GM04503 (cell line): ENCODE measurements at places on chromosomes 12 and 14.

DNA sequence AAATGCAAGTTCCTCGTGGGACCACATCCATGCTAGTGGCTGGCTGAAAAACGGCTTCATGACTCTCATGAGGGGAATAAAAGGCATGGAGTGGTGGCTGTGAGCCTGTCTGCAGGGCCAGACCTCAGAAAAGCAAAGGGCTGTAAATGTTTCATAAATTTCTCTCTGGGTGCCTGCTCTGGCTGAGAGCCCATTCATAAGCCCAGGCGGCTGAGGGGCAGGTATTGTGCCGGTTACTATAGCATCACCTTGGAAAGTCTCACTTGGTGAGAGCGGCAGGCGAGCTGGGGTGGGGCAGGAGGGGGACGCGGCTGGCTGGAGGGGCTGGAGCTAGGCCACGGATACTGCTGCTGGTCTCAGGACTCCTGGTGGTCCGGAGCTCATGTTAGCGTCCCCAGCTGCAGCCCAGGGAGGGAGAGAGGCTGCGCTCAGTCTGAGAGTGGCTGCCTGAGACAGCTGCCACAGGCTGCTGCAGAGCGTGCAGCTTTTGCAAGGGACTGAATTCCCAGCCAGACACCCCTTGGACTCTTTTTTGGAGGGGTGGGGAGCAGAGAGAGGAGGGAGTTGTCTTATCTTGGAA lies at the start of gene SLC17A8:
Gene SLC17A8, plus strand, starts transcription at position 431 of the 580 bp plus-strand sequence. CDS start 318 bp downstream, outside the sequence.
- no peak for DNase-seq

GRCh38 chr12:115700896-115701465 lies 576.5 kb downstream of the MED13L start:
- peak; percentile 10 for DNase-seq

DNA sequence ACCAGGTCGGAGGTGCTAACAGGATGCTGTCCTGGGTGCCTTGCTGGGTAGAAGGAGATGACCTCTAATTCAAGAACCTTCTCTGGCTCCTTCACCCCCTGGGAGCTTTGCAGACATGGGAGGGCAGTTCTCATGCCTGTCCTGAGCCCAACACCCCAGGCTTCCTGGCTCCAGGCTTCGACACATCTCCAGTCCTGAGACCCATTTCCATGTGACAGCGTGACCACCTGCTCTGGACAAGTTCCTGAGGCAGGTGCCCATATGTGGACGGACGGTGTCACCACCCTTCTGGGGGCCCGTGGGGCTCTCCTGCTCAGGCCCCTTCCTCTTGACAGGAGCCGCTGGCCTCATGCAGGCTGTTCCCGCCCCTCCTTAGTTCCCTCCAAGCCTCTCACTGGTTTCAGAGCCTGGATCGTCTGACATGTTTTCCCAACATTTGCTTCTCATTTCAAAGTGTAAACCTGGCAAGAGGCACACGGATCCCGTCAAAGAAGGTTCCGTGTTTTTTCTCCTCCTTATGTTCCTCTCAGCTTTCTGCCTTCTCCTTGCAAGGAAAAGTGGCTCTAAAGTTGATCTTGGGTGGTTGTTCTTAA lies 291.9 kb upstream of the RTL1 start:
- no peak for DNase-seq

GRCh38 chr12:79766705-79767464 lies 76.1 kb upstream of the PAWR start:
- no peak for DNase-seq

GRCh38 chr12:67991158-67991557 lies 1.9 kb downstream of the IFNG-AS1 start:
- DNase-seq = no peak

DNA sequence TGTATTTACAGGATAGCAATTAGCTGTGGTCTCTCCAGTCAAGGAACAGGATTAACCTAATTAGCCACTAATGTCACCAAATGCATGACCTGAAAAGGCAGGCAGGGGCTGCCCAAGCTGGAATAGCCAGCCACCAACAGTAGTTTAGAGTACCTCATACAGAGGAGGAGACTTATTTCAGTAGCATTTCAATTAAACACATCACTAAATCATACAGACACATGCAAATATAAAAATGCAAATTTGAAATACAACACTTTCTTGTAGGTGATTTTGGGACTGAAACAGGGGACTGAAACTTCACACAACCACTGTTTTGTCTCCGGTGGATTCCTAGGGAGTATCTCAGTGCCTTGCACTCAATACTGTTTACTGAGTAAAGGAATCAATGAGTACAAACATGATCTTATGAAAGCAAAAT lies 636 bp upstream of the IFNG-AS1 start:
- DNase-seq = no peak

DNA sequence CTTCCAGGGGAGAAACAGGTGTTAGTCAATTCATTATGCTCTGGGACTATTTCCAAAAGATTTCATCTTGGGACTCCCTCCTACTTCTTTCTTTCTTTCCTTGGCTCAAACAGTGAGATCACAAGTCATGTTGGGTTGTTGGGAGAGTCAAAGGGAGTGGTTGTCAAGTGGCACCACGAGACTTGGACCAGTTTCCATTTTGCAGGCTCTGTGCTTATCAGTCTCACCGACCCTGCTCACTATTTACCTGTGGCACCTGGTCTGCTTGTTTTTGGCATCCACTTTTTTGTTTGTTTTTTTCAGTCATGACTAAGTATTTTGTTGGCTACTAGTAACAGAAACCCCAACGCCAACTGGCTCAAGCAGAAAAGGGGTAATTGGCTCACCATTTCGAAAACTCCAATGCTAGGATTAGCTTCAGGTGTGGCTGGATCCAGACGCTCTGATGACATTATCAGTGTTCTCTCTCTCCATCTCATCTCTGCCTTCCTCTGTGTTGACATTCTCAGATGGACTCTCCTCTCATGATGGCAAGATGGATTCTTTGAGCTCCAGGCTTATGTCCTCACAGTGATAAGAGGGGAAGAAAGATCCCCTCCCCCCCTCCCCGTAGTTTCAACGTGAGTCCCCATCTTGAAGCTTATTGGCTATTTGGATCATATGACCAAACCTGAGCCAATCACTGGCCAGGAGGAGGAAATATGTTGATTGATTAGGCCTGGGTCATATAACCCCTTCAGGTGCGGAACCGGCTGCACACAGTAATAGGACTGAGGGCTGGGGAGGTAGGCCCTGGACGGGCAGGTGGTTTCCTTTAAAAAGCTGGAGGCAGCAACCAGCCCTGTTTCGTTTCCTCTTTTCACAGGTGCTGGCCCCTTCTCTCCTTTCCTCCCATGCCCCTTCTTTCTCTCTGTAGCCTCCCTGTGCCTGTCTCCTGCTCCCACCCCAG lies 84.2 kb downstream of the AACS start:
- no peak for DNase-seq

GRCh38 chr14:52352061-52352491 lies 38.0 kb downstream of the PTGER2 start:
- no peak for DNase-seq

DNA sequence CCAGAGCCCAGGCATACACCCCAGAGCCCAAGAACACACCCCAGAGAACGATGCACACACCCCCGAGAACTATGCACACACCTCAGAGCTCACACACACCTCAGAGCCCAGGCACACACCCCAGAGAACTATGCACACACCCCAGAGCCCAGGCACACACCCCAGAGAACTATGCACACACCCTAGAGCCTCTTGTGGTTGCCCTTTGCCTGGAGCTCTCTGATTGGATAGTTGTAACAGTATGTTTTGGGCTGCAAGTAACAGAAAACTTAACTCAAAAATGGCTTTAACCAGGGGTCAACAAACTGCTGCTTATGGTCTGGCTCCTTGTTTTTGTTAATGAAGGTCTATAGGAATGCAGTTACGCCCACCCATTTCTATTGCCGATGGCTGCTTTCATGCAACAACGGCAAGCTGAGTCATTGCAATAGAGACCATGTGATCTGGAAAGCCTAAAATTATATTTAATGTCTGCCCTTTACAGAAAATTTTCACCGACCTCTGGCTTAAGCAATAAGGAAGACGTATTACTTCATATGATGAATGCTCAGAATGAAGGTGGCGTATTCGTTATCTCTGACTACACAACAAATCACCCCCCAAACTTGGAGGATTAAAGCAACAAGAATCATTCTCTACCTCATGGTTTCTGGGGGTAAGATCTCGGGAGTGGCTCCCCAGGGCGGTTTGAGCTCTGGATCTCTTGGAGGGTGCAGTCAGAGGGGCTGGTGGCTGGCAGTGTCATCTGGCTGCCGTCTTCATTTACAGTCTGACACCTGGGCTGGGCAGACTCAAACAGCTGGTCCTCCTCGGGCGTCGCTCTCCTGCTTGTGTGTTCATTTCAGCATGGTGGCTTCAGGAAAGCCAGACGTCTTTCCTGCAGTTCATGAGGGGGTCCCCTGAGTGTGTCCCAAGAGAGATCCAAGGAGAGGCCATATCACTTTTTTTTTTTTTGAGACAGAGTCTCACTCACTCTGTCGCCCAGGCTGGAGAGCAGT lies 66.3 kb upstream of the NCOR2 start:
- no peak for DNase-seq

- DNase-seq = no peak
Observed at GRCh38 chr12:129556082-129556481, 347.7 kb downstream of the TMEM132D start.

GRCh38 chr14:50796390-50796789 lies 34.6 kb downstream of the NIN start:
- DNase-seq = no peak

GRCh38 chr12:88371416-88372183 lies 208.7 kb downstream of the KITLG start:
- DNase-seq = no peak
